ENCODE measurements at places on chromosomes 3 and 15.

- no peak for DNase-seq
Observed at GRCh38 chr15:52728899-52729298, 49.7 kb upstream of the ATOSA start.

DNA sequence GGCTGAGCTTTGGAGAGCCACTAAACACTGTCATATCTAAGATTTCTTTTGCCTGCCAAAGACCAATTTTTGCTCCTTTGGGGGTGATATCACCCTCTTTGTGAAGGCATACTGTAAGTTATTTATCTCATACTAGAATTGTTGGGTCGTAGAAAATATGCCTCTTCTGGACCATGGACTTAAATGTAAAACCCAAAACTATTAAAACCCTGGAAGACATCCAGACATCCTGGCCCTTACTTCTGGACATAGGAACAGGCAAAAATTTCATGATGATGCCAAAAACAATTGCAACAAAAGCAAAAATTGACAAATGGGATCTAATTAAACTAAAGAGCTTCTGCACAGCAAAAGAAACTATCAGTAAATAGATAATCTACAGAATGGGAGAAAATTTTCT is 172.2 kb downstream of the ATG7 start:
- DNase-seq = no peak

- DNase-seq = no peak
Observed at GRCh38 chr3:135020181-135020580, 225.1 kb downstream of the EPHB1 start.

DNA sequence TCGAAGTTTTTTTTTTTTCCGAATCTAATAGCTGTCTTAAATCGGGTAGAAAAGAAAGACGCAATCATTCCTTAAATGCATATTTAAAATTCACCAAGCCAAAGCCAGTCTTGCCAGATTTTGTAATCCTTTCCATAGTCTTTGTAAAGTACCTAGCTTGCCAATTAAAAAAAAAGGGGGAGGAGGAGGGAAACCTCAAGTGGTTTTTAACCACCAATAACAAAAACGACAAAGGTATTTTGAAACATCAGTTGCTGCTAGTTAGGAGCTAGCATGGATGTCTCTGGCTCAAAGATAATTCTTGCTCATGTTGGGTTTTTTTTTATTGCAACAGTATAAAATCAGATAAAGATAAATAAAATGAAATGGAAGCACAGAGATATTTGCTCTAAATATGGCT is 187.9 kb downstream of the MECOM start:
- DNase-seq = no peak

DNA sequence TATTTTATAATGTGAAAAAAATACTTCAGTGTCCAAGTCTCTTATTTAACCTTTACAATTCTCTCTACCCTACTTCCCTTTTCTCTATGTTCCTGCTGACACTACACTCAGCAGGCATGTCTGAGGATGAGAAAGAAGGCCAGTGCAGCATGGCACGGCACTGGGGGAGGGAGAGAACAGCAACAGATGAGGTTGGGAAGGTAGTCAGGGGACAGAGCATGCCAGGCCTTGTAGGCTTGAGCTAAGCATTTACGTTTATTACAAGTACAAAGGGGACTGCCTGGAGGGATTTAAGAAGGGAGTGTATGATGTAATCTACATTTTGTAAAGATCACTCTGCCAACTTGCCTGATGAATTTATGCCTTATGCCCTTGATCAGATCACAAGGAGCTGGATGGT is 117.3 kb upstream of the WNT5A start:
- DNase-seq = no peak

DNA sequence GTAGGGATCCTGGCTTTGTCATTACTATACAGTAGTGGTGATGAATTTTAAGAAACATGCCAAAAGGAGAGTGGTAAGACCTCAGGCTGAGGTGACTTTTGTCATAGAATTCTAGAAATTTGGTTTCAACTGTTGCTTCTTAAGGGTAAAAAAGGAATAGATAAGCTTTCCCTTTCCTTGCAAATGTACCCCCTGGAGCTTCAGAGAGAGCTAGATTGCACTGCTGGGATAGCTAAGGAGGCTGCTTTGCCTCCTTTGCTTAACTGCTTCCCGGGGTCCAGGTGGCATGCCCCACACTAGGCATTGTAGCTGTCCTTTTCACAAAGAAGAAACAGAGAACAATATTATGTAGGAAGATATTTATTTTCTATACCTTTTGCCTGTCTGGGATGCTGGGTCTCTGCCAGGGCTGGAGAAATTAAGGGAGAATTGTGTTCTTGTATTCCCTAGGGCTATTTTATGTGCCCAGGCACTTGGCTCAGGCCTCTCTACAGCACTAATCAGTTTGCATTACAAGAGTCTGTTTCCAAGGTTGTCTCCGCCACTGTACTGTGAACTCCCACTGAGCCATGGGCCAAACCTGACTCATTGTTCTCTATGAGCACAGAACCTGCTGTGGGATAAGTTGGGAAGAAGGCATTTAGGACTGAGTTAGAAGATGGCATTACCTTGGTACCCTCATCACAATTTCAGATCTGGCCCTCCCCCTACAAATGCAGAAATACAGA is 460.0 kb downstream of the PDCD6IP start:
- DNase-seq = no peak

GRCh38 chr3:132289316-132289715 is 27.9 kb upstream of the ACP3 start:
- DNase-seq = no peak

DNA sequence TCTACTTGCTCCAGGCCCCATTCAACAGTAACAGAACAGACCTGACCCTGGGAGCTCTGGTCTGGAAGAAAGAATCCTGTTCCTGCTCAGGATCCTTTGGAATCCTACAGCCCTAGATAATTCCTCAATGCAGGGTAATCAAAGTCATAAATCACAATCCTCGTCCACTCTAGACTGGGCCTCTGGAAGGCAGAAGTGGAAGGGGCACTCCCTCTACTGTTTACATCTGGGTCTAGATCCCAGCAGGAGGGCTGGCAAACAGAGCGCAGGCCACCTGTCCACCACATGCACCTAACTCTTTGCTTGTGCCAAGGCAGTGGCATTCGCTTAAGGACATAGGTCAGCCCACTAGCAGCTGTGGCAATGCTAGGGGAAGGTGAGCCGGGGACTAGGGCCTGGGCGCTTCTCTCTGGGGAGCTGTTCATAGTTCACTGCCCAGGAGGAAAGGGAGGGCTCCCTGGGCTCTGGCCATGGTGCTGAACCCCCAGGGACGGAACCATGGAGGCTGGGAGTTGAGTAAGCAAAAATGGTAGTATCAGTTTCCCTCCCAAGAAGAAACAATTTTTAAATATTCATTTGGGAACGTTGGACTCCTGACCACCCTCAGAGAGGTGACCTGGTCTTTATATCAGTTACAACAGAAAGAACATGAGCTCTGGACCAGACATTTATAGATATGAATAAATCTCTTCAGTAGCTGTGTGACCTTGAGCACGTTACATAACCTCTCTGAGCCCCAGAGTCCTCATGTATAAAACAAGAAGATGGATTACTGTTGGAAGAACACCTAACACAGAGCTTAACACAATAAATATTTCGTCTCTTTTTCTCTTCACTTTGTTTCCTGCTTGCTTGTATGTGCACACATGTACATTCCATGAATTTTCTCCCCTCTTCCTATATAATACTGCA is 90.2 kb downstream of the NTRK3 start:
- DNase-seq = no peak

DNA sequence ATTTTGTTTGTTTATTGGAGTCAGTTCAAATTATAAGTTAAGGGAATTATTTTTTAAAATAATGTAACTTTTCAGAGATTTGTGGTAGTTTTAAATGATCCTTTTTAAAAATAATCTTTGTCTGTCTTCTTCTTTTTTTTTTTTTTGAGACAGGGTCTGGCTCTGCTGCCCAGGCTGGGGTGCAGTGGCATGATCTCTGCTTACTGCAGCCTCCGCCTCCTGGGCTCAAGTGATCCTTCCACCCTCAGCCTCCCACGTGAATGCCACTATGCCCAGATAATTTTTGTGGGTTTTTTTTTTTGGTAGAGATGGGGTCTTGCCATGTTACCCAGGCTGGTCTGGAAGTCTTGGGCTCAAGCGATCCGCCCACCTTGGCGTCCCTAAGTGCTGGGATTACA is 12.6 kb downstream of the FNDC3B start:
- no peak for DNase-seq

- DNase-seq = no peak
Observed at GRCh38 chr3:53588122-53588521, 93.7 kb downstream of the CACNA1D start.

DNA sequence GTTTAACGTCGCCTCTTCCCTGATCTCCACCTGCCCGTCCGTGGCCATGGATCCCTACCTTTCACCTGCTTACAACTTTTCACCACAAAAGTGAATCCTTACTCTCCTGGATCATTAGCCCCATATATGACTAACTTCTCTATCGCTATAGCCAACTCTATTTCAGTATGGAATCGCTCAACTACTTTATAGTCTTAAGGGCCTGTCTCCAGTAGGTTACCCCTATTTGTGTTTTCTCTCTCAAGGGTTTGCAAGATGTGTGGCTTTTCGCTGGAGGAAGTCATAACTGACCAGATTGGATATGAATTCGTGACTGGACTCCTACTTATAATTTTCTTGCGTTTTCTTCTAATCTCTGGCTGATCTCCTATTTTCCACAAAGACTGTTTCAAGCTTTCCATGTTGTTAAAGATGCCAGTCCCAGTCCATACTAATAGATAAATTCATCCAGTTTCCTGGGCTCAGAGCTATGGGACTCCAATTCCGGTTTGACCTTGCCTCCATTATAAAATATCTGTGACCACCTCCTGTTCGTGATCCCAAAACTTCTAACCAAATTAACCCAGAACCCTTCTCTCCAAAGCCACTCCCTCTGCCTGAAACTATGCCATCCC is 1.3 kb upstream of the STAG1 start:
- DNase-seq = no peak

DNA sequence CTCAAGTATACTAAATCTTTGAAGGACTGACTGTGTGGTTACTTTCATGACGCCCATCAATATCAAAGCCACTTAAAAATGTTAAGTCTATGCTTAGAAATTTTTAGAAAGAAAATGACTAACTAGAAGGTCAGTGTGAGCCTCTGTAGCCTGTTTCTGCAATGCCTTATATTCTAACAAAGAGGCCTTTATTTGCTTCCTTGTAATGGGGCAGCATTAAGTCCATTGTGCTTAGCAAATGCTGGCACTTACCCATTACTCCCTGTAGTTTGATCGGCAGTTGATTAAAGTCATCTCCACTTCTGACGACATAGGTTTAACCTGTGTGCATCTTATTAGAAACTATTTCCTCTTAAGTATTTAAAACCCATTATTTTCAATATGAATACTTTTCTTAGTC is 91.6 kb upstream of the FAM98B start:
- DNase-seq = no peak

DNA sequence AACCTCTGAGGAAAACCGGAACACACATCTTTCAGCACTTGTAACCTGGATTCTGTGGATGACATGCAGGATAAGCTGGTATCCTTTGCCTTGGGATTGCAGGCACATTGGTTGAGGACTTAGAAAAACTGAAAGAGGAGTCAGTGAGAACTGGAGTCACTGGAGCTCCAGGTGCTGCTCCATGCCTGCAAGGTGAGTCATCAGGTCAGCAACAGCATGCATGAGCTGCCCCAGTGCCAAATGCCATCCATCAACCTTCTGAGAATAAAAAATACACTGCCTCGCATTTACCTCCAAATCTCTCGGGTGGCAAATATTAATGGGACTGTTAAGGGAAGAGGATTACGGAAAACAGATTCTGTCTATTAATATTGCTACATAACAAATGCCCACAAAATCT is 729.1 kb downstream of the NTRK3 start:
- DNase-seq = no peak

- DNase-seq = no peak
Observed at GRCh38 chr3:156762631-156763185, 63.4 kb upstream of the LEKR1 start.

- DNase-seq = no peak
Observed at GRCh38 chr3:112689385-112689784, 48.4 kb upstream of the CCDC80 start.

DNA sequence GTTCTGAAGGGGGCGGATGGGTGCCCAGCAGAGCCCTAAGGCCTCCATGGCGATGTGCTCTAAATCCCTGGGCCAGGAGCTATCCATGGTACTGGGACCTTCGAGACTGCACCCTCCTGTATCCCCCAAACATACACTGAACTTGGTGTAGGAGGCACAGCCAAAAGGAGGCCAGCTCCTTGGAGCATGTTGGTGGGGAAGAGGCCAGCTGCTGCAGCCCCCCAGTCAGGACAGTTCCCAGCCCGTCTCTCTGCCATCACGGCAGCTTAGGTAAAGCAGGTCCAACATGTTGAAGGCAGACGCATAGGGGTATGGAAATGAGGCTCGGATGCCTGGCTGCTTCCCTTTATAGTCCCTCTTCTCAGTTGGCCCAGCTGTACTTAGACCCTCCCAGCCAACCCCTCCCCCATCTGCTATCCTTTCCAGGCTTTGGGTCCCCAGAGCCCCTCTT is 1.8 kb downstream of the CAMKV start:
- DNase-seq = no peak

DNA sequence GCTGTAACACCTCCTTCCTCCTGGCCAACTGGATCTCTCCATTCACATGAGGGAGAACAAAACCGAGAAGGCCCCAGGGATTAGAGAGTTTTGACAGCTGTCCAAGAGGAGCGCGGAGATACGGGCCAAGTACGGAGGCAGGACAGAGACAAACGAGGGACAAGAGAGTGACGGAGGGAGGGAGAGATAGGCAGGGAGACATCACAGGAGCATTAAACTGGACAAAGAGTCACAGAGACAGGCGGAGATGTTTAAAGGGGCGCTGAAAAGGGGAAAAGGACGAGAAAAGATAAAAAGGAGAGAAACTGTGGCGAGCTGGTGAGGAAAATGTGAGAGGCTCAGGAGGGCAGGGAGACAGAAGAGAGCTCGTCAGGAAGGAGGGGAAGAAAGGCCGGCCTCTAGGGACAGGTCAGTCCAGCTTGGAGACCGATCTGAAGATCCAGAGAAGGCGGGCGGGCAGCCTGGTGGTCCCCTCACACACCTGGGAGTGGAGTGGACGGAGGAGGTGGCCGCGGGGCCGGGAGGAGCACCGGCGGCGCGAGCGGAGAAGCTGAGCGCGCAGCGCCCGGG is 40.5 kb upstream of the ROPN1 start:
- peak; percentile 26 for DNase-seq

DNA sequence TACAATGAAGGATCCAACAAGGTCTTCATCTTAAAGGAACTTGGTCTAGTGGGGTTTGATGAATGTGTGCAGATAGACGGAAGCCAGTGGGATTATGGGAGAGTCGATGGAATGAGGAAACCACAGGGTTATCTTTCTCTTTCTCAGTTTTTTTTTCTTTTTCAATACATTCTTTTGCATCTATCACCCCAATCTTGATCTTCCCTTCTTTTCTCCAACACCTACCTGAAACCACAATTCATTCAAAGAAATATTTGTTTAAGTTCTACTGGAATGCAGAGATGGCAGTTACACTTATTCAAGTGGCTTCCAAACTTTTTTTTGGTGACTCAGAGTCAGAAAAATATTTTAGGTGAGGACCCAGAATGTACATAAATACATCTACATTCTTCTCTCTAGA is 1.7 kb downstream of the TMEM212 start:
- no peak for DNase-seq

DNA sequence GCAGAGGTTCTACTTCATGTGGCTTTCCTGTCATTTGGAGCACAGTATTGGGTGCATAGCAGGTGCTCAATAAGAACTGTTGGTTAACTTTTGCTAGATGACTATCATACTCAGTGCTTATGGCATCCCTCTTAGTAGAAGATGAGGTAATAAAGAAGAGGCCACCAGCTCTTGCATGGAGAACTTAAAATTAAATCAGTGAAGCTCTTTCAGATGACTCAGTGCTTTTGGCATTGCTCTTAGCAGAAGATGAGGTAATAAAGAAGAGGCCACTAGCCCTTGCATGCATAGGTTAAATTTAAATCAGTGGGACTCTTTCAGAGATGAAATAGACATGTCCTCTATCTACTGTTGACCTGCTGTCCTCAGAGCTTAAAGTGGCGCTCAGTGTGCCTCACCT is 109.4 kb upstream of the FGF7 start:
- no peak for DNase-seq
